Left hindlimb (tissue), 1 donor: ENCODE measurements at places on chromosomes 1 and 21.

GRCh38 chr1:6489799-6490180, 1.7 kb downstream of the PLEKHG5 start:
- DNase-seq, result no peak

GRCh38 chr1:167687919-167688519, 33.8 kb upstream of the MPZL1 start:
- DNase-seq, result peak; percentile 75

DNA sequence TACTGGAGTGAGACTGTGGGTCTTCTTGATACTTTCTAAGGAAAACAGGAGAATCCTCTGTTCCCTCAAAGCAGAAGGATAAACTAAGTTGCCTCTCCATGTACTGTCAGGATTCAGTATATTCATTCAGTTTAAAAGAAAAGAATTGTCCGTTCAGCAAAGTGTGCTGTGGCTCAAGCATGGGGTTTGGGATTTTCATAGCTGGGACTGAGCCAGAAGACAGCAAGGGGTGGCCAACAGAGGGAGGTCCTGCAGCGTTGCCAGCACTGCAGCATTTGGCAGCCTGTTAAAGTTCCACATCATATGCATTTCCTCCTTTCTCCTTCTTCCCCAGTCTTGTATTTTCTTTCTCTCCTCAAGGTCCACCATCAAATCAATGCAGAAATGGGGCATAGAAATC, 75.1 kb downstream of the DTL start:
- DNase-seq, result peak; percentile 79

DNA sequence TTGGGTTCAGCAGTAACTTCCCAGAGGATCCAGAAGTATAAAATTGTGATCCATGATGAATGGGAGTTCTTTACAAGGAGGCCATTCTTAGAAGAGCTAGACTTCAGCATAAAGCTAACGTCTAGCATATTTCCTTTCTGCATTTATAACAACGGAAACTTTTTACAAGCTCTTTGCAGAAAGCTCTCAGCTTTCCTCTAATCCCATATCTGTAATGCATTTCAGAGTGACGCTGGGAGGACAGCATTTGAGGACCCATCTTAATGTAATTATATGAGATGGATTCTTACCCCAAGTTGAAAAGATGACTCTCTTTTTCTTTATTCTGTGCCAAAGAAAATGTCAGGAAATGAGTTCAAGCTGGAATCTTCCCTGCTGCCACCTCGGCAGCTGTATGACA, 132.0 kb upstream of the CACHD1 start:
- DNase-seq, result no peak

GRCh38 chr1:179937668-179938254, 16.8 kb upstream of the CEP350 start:
- no peak for DNase-seq

- DNase-seq, result no peak
Measured at GRCh38 chr1:96087719-96088118, 633.9 kb upstream of the PTBP2 start.

DNA sequence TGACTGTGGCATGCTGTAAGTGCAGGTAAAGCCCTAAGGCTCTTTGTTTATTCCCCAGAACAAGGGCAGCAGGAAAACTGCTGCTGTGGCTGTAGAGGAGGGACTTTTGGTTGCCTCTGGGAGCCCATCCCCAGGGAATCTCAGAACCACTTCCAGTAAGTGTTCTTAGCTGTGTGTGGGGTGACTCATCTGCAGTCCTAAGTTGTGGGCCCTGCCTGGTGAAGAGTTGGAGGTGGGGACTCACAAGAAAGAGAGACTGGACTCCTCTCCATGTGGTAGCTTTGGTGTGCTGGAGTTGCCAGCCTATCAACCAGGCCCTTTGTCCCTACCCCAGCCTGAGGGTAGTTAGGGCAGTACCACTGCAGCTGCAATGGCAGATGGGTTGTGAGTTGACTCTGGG, 24.0 kb upstream of the DENND1B start:
- DNase-seq, result no peak

GRCh38 chr1:70890408-70890807, 157.2 kb downstream of the PTGER3 start:
- no peak for DNase-seq

GRCh38 chr1:60088620-60089155, 15.1 kb upstream of the C1orf87 start:
- no peak for DNase-seq

GRCh38 chr1:9240914-9241820, 6.6 kb downstream of the H6PD start:
- no peak for DNase-seq

GRCh38 chr1:156508205-156508954, 7.8 kb upstream of the MEF2D start:
- no peak for DNase-seq

DNA sequence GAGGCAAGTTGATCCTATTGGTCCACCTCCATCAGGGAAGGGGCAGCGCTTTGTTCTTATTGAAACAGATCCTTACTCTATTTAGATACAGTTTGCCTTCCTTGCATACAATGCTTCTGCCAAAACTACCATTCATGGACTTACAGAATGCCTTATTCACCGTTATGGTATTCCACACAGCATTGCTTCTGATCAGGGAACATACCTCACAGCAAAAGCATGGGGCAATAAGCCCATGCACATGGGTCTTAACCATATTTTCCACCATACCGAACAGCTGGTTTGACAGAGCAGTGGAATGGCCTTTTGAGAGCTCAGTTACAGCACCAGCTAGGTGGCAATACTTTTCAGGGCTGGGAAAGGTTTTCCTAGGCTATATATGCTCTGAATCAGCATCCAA, 544.8 kb upstream of the ADGRL4 start:
- no peak for DNase-seq

DNA sequence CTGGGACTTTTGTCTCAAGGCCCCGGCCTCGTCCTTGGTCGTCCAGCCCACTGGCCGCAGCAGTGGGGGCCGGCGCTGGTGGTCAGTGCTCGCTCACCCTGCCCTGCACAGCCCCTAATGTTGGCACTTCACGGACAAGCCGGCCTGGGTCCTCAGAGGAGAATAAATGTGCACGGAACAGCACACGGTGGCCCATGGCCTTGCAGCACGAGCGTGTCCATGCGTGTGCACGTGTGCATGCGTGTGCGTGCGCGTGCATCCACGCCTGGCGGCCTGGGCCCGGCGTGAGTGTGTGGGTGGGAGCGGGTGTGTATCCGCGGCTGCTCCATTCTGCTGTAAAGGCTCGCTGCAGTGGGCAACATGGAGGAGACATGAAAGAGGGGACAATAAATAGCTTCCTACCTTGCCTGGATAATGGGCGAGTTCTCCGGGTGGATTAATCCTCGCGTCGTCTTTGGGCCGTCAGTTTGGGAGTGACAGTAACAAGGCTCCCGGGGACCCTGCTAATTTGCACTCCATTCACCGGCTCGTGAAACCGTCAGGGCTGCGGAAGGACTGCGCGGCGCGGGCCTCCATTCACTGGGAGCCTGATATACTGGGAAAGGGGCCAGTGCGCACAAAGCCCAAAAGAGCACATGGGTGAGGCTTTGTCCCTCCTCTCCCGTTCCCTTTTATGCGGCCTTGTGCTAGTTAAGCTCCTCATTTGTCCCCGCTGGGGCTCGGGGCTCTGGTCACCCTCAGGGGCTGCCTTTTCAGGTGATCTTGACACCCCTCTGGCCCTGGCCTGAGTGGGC, 142.8 kb downstream of the PRDM16 start:
- DNase-seq, result no peak

- DNase-seq, result no peak
Measured at GRCh38 chr21:15095326-15095725, 30.5 kb upstream of the NRIP1 start.

GRCh38 chr1:64348961-64349648, 120.8 kb upstream of the CACHD1 start:
- no peak for DNase-seq

DNA sequence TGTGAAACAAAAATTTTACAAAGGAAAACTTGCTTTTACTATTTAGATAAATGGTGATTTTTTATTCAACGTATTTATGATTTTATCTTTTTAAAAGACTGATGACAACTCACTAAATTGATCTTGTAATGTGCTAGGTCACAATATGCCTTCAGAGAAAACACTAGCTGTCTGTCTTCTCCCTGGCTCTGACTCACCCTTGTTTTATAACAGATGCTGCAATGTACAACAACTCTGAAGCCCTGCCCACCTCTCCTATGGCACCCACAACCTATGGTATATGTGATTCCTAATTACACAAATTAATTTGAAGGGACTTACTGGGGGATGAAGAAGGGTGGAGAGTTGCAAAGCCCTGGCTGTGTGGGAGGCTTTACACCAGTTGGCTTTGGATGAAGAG, 24.7 kb upstream of the HSD17B7 start:
- DNase-seq, result no peak

DNA sequence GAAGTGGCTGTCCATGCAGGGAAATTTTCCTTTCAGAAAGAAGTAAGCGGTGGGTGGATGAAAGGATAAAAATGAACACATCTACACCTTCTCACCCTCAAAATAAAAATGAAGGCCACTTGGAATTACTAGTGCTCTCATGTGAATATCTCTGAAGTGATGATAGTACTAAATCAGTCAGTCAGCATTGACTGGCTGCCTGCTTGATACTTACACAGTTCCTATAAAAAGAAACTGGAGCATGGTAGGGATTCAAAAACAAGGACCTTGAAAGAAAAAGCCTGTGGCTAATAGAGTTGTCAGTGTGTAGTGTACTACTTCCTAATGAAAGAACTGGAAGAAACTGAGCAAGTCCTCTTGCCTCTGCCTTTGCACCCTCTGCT, 239.7 kb downstream of the HLX start:
- DNase-seq, result no peak

DNA sequence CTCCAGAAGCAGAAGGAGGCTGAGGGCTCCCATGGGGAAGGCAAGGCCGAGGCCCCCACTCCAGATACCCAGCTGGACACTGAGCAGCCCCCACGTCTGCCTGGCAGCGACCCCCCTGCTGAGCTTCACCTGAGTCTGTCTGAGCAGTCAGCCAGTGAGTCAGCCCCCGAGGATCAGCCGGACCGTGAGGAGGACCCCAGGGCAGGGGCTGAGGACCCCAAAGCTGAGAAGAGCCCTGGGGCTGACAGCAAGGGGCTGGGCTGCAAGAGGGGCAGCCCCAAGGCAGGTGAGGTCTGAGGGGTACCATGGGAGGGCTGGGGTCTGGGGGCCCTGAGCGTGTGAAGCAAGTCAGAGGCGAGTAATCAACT, 21.3 kb downstream of the DMBX1 start:
- no peak for DNase-seq

DNA sequence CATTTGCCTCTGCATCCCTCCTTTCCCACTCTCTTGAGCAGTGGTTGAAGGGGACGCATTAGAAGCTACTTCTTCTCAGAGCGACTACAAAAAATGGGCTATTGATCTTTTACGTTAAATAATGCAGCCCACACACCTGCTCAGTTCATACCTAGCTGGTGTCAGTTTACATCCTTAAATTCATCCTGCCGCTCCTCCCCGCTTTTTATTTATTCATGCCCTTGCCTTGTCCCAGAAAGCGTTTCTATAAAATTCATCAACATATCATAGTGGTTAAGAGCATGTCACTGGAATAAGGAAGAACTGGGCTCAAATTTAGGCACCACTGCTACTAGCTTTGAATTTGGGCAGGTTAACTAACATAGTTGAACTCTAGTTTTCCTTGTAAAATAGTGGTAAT, 66.0 kb upstream of the TINAGL1 start:
- DNase-seq, result no peak

- DNase-seq, result no peak
Measured at GRCh38 chr21:15644489-15644888, 85.3 kb upstream of the USP25 start.

DNA sequence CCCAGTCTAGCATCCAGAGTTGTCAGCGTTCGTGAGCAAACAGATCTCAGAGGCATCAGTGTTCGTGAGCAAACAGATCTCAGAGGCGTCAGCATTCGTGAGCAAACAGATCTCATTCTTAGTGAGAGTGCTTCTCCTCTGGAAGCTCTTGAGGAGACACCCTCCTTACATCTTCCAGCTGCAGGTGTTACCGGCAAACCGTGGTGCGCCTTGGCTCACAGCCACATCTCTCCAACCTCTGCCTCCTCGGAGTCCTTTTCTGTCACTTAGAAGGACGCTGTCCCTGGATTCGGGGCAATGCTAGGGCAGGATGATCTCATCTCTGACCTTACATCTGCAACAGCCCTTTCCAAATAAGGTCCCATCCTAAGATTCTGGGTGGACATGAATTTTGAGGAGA, 14.6 kb upstream of the UMODL1 start:
- DNase-seq, result no peak

DNA sequence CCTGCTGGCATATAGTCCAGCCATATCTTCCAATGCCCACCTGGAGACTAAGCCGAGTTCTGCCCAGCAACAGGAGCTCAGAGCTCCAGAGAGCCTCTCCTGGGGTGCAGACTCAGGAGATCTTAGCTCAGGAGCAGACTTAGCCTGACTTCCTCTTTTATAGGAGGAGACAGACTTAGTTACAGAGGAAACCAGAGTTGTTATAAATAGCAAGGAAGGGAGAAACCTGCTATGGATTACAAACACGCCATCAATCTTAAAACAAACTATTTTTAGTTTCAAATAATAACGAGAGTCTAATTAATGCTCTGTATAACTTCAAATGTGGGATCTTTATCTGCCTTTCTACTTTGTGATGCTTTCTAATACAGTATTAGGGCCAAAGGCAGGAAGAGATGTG, 3.3 kb upstream of the KIF21B start:
- DNase-seq, result no peak

DNA sequence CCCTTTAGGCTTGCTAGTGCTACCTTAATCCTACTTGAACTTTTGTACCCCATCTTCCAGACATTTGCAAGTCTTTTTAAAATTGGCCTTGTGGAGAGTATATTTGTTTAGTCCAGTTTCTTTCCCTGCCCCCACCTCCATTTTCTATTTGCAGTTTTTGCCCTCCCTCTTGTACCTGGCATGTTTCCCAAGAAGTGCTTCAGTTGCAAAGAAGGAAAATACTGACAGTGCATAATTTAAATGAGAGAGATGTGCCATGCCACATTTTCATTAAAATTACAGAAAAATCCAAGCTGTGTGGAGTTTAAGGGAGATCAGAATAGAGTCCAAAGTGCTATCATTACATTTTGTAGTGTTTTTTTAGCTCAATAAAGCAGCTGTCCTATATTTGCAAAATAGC, 150.0 kb upstream of the ADGRL2 start:
- no peak for DNase-seq

DNA sequence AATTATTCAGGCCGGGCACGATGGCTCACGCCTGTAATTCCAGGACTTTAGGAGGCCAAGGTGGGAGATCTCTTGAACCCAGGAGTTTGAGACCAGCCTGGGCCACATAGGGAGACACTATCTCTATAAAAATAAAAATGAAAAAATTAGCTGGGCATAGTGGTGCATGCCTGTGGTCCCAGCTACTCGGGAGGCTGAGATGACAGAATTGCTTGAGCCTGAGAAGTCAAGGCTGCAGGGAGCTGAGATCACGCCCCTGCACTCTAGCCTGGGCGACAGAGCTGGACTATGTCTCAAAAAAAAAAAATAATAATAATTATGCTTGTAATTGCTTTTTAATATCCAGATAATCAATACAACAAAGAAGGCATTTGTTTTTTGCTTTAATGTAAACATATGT, 91.3 kb downstream of the RIPK4 start:
- DNase-seq, result no peak

- peak; percentile 83 for DNase-seq
Measured at GRCh38 chr21:27570306-27570868, 603.5 kb upstream of the ADAMTS5 start.
